ENCODE measurements at places on chromosomes 7 and 10. TPM values are rescaled to one million over a fixed set of nuclear protein-coding genes. Genes with fewer than 3 reads are reported as not detected.

DNA sequence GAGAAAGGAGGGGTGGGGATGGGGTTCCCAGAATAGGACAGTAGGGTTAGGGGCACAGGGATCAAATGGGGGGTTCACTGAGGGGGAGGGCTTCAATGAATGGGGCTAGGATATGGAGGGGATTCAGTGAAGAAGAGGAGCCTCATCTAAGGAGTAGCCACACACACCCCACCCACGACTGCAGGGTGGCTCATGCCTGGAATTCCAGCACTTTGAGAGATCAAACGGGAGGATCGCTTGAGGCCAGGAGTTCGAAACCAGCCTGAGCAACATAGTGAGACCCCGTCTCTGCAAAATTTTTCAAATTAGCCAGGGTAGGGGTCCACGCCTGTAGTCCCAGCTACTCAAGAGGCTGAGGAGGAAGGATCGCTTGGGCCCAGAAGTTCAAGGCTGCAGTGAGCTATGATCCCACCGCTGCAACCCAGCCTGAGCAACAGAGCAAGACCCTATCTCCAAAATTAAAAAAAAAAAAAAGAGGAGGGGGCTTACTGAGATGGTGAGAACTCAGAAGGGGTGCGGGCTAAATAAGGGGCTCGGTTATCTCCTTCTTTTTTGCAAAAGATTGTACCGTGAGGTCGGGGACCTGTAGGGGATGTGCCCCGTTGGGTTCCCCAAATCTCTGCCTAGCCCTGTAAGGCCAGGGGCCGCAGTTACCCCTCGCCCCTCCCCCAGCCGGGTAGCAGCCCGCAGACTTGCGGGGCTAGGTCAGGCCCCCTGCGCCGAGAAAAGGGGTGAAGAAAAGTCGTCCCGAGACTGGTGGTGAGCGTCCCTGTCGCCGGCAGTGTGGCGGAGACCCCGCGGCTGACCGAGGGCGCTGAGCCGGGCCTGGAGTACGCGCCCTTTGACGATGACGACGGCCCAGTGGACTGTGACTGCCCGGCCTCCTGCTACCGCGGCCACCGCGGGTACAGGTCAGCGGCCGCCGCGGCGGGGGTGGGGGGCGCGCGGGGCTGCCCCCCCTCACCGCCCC is 43.1 kb upstream of the HSPB1 start:
- no peak for DNase-seq

- no peak for DNase-seq
These were observed 12.8 kb upstream of the HK1 start for GRCh38 chr10:69265521-69265920.

GRCh38 chr7:25859412-25860274 is 292.4 kb upstream of the NFE2L3 start:
- DNase-seq: no peak

DNA sequence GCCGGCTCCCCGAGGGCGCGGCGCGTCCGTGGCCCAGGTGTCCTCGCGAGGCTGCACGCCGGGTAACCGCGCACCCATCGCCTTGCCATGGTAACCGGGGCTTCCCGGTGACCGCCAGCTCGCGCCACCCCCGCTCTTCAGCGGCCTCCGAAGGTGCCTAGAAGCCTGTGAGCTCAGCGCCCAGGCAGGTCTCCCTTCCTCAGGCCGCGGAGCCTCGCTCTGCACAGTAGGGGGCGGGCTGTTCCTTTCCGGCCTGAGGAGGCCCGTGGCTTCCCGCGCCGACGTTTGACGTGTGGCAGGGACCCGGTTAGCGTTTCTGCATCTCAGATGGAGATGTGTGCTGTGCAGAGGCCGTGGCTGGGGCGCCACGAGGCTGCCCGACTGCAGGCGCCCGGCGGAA is 117.1 kb downstream of the DYNC2I1 start:
- DNase-seq: peak; percentile 69

GRCh38 chr7:103710247-103710646 is 264.2 kb upstream of the SLC26A5 start:
- DNase-seq: no peak

GRCh38 chr10:91536733-91537132 is 96.1 kb downstream of the PPP1R3C start:
- DNase-seq: no peak

GRCh38 chr7:41420421-41420820 is 282.5 kb downstream of the INHBA start:
- no peak for DNase-seq

DNA sequence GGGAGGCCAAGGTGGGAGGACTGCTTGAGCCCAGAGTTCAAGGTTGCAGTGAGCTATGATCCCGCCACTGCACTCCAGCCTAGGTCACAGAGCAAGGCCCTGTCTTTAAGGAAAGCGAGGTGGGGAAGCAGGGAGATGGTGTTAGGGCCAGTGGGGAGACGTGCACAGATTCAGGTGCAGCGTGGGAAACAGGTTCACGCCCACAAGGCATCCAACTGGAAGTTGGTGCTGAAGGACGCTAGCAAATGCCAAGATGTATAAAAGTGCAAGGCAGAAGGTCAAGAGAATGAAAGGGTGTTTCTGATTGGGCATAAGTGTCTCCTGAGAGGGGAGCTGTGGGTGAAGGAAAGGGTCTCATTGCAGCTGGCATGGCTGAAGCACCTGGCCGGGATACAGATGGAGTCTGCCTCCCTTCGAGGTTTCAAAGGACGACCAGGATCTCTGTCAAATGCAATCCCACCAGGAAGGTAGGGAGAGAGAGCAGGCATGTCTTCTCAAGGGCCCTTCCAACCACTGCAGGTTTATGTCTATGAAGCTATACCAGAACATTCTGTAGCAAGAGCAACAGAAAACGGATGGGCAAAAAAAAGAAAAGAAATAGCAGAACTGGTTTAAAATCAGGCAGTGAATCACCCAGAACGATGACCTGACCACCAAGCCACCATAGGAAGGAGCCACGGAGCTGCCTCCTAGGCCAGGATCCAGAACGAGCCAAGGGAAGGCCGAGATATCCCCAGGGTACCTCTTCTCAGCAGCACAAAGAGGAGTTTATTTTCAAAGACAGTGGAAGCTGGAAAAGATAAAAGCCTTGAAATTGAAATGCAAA is 43.2 kb downstream of the GSDME start:
- DNase-seq: no peak

GRCh38 chr10:69392481-69393000 is 24.2 kb downstream of the TACR2 start:
- peak; percentile 91 for DNase-seq

- no peak for DNase-seq
These were observed 133.8 kb upstream of the AGR3 start for GRCh38 chr7:17015598-17016031.

- no peak for DNase-seq
These were observed 620.6 kb downstream of the SUGCT start for GRCh38 chr7:40755438-40755837.

GRCh38 chr7:66047426-66047825 is 28.2 kb upstream of the ASL start:
- DNase-seq: no peak

- no peak for DNase-seq
These were observed 99.9 kb downstream of the CREM start for GRCh38 chr10:35226507-35226906.

ZNF727 gene
- 1.8 TPM for total RNA-seq

AKR1C2 gene
- 25.5 TPM for total RNA-seq

NKX2-3 gene
- not detected for total RNA-seq

PAPOLB gene
- total RNA-seq: 0.05 TPM
